ENCODE measurements at places on chromosomes 6 and 20. TPM values are rescaled to one million over a fixed set of nuclear protein-coding genes. Genes with fewer than 3 reads are reported as not detected.

The KCNG1 gene
- total RNA-seq: 5.8 TPM

GRCh38 chr20:64101731-64102621 lies 5.4 kb downstream of the NPBWR2 start:
- DNase-seq: no peak

GRCh38 chr6:151808371-151809241 lies 1.1 kb downstream of the ESR1 start:
- no peak for DNase-seq

DNA sequence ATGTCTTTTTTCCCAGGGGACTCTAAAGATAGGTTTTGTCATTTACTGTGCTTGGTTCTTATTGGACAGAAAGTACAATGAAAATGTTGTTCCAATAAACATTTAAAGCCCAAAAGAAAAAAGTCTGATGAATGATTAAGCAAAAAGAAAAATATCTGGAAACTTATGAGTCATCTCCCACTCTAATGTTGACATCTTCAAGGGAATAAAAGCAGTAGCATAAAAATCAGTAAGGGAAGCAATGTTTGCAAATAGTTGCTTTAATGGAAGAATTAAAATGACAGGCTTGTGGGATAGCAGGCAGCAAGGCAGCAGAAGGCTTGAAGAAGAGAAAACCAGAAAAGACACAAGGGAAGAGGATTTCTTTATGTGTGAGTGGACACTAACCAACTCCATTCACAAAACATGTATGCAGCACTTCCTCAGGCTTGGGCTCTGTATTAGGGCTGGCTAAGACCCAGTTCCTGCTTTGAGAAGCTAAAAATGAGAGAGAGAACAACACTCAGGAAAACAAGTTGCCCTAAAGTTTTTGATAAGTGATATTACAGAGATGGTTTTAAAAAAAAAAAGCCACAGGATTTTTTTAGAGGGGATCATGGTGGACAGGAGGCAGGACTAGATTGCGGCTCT lies 263.2 kb upstream of the NT5E start:
- no peak for DNase-seq

GRCh38 chr6:32118782-32119628 lies 9.0 kb downstream of the ATF6B start:
- DNase-seq: peak; percentile 88

DNA sequence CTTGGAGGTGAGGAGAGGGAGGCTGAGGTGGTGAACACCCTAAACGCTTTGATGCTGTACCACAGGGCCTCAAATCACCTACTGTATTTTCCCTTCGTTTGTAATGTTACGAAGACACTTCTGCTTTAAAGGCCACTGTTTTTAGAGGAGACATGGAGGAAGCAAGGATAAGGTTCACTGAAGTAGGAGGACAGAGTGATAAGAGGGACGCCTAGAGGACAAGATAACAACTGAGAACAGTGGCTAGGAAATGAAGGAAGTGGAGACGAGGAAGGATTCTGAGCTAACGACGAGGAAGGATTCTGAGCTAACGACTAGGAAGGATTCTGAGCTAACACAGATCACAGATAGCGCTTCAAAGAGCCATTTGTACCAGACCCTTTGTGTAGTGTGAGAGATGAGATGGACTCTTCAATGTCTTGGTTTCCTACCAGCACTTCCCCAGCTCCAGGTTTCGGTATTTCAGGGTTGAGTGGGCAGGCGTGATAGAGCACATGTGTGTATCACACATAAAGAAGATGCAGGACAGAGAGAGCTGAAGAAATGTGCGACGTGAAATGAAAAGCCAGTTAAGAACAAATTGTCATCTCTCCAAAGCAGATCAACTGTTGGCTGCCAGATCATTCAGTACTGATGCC lies 7.5 kb downstream of the SF3B5 start:
- no peak for DNase-seq

All from colonic mucosa (tissue), 4 donors.